ENCODE measurements at places on chromosomes 5 and 9. TPM values are rescaled to one million over a fixed set of nuclear protein-coding genes. Genes with fewer than 3 reads are reported as not detected.

DNA sequence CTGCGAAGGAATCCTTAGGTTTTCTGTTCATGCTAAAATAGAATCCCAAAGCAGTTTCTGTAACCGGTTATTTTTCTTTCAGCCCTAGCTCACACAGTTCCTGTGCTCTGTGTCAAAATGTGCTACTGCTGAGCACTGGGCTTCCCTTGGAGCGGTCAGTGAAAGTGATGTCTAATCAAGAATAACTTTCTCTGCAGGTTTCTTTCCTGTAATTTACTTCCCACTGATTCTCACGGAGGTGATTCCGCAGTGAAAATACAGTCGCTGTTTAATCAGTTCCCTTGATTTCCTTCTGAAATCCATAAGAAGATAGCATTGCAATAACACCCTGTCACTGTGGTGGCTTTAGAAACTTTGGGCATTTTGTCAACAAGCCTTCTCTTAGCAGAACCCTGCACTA lies 112.0 kb upstream of the ISL1 start:
- ATAC-seq, result no peak

Gene HRCT1
- 1.8 TPM for total RNA-seq

GRCh38 chr5:41770799-41771198 lies 99.4 kb downstream of the OXCT1 start:
- no peak for ATAC-seq

GRCh38 chr9:133429214-133429613 lies 7.0 kb downstream of the ADAMTS13 start:
- peak; percentile 13 for ATAC-seq

- ATAC-seq, result no peak
Measured at GRCh38 chr9:8329561-8330283, 530.1 kb upstream of the DMAC1 start.

Gene TNFSF8
- total RNA-seq, result 0.21 TPM

Gene RANBP17
- 10.0 TPM for total RNA-seq

Gene SLC6A7
- 0.50 TPM for total RNA-seq

Gene DPP7
- 14.1 TPM for total RNA-seq

DNA sequence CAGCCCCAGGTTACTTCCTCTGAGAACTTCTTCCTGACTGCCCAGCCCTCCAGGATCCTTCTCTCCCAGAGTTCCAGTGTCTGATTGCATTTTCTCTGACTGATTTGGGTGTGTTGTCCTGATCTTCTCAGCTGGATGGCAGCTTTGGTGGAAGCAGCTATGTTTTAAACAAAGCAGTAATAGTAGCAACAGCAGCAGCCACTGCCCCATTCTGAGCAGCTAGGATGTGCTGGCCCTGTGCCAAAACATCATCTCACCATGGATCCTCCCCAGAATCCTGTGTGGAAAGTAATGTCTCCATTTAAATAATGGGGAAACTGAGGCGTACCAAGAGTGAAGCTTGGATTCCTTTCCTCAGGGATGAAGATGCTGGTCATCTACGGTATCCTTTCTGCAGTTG lies 46.4 kb upstream of the PSD2 start:
- ATAC-seq, result no peak

DNA sequence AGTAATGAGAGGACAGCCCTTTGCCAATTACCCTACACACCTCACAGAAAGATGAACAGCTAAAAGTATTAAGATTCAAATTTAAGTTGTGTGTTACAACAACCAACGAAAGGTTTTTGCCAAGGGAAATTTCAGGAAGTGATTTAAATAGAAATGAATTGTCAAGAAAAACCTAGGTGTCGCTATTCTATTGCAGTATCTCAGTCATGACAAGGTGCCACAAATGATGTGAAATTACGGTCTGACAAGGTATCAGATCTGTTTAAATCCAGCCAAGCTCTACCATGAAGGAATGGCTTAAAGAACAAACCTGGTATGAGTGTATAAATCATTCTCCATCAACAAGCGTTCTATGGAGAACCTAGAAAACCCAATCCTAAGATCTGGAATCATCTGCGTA lies 189.7 kb downstream of the ATPSCKMT start:
- ATAC-seq, result no peak

Gene CYLC2
- 0.58 TPM for total RNA-seq

Gene ANKRD55
- total RNA-seq, result 2.3 TPM

Measured in motor neuron (in vitro differentiated cells).